ENCODE measurements at places on chromosomes 13 and 19.

DNA sequence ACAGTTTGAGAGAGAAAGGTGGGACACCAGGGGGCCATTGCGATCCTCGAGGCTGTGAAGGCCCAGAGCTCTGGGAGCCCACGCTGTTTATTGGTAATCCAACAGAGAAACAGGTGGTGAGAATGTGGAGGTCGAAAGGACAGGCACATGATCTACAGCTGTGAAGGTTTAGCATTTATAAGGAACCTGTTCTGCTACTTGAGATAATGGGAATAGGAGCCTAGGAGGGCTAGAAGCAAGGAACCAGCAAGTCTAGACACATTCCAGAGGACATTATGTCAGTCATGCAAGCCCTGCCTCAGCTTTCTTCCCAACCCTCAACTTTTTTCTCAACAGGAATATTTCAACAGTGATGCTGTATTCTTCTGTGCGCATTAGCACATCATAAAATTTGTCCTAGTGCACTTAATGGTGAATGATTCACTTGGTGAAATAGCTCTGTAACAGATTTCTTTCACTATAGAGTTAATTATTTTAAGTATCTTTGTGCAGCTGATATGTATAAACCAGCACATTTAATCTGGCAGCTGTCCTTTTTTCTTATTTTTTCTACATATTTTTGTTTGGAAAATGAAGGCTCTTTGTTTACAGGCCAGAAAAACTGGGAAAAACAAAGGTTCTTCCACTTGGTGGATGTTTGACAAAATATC lies 25.4 kb downstream of the ZNF90 start:
- no peak for DNase-seq

- peak; percentile 96 for DNase-seq
Measured at GRCh38 chr19:2944775-2945574, at the start of gene ZNF77. TSS of gene ZNF77 (minus strand) at chr19:2944971. CDS start at chr19:2944840, 131 bp downstream.

DNA sequence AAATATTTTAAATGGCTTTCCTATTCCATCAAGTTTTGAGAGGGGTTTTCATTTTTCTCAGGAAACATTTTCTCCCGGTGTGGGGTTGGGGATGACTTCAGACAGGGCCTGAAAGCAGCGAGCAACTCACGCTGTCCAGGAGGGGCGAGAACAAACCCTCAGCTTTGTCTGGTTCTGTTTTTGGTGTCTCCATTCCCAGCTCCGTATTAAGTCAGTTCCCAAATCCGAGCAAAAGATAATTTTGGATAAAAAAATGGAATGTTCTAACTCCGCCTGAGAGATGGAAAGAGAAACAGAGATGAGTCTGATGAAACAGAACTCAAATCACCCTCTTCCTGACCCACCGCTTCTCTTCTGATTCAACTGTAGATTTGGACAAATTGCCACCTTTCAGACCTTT lies 38.4 kb downstream of the RFX2 start:
- no peak for DNase-seq

- no peak for DNase-seq
Measured at GRCh38 chr19:35666251-35666913, at the start of gene UPK1A. TSS of gene UPK1A (plus strand) at chr19:35666517. CDS start at chr19:35666813, 296 bp downstream.

DNA sequence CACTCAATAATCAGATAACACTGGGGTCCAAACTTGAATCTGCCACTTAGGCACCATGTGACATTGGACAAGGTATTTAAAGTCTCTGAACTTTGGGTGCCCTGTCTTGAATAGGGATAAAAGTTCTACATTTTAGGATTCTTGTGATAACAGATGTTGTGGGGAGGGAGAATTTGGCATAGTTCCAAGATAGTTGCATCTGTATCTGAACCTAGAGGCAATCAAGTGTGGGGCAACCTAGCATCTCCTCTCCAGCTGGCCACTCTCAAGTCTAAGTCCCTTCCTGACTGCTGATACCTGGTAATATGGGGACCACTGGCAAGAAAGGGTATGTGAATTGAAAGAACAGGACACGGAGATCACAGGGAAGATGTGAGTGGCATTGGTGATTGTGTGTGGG lies 256.1 kb downstream of the FOXO1 start:
- DNase-seq = no peak

DNA sequence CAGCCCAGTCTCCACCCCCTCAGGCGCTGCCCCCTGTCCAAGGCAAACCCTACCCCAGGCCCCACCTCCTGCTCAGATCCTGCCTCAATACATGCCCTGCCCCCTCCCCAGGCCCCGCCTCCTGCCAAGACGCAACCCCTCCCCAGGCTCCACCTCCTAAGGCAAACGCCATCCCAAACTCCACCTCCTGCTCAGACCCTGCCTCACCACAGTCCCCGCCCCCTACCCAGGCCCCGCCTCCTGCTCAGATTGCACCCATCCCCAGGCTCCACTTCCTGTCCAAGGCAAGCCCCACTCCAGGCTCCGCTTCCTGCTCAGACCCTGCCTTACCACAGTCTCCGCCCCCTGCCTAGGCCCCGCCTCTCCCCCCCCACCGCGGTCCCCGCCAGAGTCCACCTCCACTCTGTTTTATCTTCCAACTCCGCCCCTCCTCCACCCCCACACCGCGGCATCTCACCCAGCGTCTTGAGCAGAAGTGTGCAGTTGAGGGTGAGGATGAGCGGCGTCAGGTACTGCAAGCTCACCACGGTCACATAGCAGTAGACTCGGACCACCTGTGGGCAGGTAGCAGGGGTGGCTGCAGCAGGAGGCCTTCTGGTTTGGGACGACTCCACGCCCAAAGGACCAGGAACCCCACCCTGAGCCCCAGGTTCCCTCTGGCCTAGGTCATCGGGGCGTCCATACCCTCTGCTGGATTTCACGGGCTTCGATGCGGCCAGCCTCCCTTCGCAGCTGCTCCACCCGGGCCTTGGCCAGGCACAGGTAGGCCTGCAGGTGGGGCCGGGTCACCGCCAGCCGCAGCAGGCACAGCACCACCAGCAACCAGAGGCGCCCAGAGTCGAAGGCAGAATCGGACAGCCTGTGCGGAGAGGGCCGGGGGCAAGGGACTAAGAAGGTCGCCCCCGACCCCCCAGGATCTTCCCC lies 17.7 kb downstream of the TMEM161A start:
- no peak for DNase-seq

DNA sequence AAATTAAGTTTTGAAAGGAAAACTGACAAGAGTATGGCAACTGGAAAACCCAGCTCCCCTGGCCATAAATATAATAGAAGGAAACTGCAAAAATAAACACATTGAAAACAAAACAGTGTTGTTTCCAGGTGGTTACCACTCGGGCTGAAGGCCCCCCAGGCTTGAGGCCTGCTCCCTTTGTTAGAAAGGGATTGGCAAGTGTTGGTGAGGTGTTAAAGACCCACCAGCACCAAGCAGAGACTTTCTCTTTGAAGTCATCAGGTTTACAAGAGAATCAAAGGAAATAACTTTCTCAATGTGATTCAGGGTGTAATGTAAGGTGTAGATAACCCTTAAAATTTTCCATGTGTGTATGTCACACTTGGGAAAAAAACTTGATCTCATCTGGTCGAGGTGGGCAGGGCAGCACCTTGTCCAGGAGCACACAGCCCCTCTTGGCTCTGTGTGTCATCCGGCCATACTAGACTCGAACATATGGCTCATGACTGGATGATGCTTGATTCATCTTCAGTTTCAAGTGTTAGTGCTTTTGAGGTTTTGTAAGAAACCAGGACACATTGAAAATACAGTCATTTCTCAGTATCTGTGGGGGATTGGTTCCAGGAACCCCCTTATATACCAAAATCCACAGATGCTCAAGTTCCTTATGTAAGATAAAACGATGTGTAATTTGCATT lies 7.8 kb downstream of the ACTN4 start:
- DNase-seq = no peak

GRCh38 chr19:50820549-50821247 lies 2.9 kb downstream of the KLK1 start:
- no peak for DNase-seq

DNA sequence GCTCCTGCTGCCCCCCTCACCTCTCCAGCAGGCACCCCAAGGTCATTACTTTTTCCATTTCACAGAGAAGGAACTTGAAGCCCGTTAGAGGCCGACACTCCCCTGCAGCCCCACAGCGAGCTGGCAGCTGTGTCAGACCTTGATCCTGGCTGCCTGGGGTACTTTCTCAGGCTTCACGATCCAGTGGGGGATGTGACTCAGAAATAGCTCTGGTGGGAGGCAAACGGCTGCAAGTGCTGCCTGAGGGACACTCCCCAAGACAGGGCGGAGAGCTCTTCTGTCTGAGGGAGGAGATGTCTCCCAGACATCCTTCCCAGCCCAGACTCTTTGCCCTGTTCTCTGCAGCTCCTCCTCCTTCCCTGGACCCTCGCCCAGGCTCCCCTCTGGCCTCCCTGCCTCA lies 4.8 kb downstream of the TSKS start:
- no peak for DNase-seq

GRCh38 chr13:47110141-47110540 lies 213.3 kb upstream of the HTR2A start:
- no peak for DNase-seq

DNA sequence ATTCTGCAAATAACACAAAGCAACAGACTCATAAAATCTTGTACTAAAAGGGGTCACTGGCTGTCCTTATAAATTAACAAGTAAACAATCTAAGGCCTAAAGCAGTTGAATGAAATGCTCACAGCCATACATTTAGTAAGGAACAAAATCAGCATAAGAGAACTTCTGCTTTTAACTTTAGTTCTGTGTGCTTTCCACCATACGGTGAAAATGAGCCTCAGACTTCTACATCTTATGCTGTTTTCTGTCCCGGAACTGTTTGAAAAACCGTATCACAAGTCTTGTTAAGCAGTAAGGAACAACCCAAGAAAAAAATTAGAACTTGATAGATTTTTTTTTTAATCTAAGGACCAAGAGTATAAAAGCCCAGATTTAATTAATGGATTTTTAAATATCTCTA lies 549.1 kb upstream of the MIR17HG start:
- no peak for DNase-seq

GRCh38 chr13:50267917-50268316 lies 252.7 kb downstream of the KCNRG start:
- no peak for DNase-seq

GRCh38 chr13:29849071-29849631 lies 1.3 kb downstream of the UBL3 start:
- no peak for DNase-seq

DNA sequence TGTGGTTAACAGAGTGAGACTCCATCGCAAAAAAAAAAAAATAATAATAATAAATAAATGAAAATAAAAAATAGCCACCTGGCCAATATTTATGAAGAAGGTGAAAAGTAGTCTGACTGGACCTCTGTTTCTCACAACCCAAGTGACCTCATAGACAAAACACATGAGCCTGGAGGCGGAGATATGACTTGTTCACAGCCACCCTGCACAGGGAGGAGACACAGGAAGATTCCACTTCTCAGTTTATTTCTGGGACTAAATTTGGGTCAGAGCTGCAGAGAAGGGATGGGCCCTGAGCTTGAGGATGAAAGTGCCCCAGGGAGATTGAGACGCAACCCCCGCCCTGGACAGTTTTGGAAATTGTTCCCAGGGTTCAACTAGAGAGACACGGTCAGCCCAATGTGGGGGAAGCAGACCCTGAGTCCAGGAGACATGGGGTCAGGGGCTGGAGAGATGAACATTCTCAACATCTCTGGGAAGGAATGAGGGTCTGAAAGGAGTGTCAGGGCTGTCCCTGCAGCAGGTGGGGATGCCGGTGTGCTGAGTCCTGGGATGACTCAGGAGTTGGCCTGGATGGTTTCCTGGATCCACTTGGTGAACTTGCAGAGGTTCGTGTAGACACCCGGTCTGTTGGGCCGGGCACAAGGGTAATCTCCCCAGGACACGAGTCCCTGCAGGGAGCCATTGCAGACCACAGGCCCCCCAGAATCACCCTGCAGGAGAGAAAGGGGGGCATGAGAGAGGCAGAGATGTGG lies 9.6 kb downstream of the KLK5 start:
- no peak for DNase-seq
